ENCODE measurements at places on chromosomes 11 and 22. TPM values are rescaled to one million over a fixed set of nuclear protein-coding genes. Genes with fewer than 3 reads are reported as not detected.

The UPK2 gene
- total RNA-seq, result not detected

DNA sequence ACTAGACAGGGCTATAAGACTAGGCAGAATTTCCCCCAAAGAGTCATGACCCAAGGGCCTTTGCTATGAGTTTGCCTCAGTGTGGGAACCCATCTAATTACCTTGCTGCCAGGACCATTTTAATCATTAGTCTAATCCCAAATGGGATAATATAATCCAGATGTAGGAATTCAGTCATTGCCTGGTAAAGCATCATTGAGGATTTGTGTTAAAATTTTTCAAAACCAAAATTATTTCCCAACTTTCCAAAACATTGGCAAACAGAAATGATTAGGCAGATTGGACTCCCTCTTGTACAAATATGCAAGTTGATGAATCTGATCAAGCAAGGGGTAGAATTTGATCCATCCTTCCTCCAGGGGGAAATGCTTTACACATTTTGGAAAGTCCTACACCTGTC, 16.2 kb upstream of the MMP13 start:
- DNase-seq, result no peak

The OR2D2 gene
- 0.20 TPM for total RNA-seq

The PHLDB1 gene
- total RNA-seq, result 35.1 TPM
